ENCODE measurements at places on chromosomes 11 and 22.

DNA sequence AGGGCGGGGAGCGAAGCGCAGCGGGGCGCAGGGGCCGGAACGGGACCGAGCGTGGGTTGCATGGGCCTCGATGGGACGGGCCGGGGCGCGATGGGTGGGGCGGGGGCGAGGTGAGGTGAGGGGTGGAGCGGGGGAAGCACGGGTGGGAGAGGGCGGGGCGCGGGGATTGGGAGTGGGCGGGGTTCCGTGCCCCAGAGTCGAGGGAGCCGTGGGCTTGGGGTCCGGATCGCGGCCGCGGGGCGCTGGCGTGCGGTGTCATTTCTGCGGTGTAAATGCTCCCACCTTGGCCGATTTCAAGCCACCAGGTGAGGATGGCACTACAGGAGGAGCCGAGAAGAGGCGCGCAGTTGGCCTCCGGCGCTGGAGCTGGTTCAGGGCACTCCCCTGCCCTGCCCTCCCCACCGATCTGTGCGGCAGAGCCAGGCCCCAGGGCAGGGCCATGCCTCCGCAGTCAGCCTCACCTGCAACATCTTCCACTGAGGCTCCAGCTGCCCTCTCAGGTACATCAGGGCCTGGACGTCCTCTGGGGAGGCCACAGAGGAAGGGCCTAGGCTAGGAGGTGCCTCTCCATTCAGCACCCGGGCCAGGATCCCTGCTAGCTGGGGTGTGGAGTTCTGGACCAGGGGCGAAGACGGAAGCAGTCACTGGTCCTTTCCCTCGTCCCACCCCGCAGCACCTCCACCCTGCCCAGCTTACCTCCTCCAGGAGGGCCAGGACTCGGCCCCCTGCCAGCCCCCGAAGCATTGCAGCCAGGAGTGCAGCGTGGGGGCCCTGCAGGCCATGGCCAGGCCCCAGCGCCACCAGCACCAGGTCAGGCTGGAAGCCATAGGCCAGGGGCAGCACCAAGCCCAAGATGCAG is 620 bp upstream of the TUBGCP6 start:
- no peak for DNase-seq

DNA sequence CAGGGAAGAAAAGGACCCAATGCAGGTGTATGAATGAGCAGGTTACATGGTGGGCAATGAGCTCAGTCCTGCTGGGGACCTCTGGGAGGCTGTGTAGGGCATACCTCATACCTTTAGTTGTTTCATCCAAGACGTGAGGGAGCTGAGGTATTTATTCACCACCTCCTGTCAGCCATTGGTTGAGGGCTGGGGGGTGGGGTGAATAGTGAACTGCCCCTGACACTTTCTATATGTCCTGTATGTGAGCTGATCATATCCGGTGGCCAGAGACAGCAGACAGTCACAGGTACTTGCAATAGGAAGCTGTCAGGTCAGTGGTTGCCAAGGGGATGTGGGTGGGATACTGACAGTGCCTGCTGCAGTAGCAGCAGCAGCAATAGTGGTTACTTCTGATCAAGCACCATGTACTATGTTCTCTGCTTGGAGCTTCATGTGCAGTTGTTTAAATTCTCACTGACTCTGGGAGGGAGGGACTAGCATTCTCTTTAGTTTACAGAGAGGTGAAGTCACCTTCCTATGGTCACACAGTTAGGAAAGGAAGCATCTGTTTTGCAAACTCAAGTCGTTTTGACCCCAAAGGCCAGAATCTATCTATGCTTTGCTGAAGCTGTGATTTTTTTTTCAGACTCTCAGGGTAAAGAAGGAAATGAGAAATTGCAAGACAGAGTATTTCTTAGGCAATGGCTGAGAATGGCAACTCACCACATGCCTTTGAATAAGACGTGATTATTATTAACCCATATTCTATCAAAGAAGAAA is 54.0 kb downstream of the MIAT start:
- no peak for DNase-seq

DNA sequence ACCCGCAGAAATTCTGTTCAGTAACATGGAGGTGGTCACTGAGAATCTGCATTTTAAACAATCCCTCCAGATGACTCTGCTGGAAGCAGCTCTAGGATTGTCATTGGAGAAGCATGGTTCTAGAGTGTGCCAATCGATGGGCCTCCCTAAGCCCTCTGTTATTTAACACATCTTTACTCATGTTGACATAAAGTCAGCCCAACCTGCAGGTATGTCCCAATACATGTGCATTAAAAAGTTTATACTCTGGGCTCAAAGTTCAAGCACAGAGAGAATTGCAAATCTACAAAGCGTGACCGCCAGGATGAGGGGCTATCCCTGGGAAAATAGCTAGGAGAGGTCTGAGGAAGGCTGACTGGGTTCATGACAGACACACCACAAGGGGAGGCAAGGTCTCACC is 116.4 kb downstream of the KIRREL3 start:
- no peak for DNase-seq

DNA sequence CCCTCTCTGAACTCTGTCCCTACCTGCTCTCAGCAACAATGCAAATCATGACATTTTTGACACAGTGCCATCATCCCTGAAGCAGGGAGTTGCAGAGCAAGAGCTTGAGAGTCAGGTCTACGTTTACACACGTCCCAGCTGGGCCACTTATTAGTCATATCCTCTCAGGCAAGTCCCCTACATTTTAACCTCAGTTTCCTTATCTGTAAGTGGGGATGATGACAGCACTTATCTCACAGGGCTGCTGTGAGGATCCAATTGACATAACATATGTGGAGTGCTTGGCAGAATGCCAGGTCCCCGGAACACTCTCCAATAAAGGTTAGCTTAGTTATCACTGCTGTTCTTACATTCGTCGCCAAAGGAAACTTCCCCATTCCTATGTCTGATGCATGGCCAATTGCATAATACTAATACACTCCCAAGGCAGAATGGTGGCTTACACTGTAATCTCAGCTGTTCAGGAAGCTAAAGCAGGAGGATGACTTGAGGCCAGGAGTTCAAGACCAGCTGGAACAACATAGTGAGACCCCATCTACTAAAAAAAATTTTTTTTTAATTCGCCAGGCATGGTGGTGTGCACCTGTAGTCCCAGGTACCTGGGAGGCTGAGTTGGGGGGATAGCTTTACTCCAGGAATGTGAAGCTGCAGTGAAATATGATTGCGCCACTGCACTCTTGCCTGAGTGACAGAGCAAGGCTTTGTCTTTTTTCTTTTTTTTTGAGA is 16.6 kb downstream of the ASCC2 start:
- no peak for DNase-seq

DNA sequence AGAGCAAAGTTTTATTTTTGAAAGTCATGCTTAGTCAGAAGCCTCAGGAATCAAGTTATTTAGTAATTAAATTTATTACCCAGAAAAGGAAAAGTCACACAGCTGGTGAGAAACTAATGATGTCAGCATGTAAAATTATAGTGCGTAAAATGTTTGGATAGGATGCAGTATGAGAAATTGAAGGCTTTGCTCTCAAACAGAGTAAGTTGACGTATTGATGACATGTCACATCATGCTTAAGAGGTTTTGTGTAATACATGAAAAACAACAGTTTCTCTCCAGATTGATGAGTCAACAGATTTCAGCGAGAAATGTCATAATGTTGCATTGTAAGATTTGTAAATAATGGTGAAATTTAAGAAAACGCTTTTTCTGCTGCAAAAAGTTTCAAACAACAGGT is 769.8 kb downstream of the METTL15 start:
- no peak for DNase-seq

DNA sequence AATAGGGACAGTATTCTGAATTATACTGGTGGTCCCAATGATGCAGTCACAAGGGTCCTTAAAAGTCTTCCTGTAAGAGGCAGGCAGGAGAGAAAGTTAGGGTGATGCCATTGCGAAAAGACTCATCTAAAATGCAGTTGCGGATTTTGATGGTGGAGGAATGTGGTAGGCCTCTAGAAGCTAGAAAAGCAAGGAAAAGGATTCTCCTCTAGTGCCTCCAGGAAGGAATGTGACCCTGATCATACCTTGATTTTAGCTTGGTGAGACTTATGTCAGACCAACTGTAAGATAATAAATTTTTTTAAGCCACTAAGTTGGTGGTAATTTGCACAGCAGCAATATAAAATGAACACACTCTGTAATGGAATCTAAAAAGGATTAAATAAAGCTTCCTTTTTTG is 33.8 kb downstream of the CHORDC1 start:
- DNase-seq: no peak

DNA sequence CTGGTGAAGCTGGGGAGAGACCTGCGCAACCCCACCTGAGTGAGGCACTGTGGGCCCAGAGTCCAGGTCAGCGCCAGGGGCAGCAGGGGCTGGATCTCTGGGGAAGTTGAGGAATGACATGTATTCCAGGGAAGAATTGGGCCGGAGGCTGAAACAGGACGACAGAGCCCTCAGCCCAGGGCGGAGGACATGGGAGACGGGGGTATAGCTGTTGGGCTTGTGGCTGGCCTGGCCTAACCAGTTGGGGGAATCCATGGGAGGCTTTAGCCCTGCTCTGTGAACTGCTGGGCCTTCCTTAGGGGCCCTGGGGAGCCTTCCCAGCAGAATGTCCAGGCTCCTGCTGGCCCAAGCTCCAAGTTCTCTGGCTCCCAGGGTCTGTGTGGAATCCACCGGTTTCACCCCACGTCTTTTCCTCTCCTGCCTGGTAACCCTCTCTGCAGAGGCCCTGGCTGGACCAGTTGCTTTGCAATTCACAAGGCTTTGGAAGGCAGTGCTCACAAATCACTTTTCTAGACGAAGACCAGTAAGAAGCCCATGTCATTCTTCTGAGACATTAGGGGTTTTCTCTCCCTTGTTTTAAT is 50.4 kb upstream of the KCNQ1OT1 start:
- DNase-seq: no peak

- no peak for DNase-seq
These were observed 11.5 kb downstream of the RPL27A start for GRCh38 chr11:8694137-8694536.

DNA sequence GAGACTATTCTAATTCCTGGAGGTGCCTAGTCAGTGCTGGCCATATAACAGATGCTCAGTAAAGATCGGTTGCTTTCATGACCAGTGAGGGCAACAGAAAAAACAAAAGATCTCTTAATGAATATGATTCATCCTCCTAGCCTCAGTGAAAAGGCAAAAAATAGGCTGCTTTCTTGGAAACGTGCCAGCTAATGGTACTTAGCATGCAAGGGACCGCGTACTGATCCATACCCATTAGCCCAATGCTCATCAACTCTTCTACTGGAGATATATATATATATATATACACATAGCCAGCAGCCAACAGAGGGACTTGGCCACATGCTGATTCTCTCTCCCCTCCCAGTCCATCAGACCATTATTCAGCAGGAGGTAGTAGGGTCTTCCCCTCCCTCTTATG is 320.4 kb downstream of the KIRREL3 start:
- DNase-seq: no peak

DNA sequence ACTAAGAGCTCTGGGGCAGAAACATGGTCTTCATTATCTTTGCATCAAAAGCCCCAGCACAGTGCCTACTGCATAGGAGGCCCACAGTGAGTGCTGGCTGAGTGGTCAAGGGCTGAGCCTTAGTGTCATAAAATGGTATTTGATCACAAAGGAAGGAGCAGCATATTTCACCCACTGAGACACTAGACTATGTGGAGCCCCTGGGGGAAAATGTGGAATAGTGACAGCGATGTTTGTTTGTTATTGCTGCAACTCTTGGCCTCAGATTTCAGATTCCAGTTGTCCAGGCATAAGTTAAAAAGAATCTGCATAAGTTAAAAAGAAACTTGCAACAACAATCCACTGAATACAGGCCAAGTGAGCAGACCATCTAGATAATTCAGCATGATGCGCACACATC is 7.0 kb downstream of the KIRREL3 start:
- no peak for DNase-seq

DNA sequence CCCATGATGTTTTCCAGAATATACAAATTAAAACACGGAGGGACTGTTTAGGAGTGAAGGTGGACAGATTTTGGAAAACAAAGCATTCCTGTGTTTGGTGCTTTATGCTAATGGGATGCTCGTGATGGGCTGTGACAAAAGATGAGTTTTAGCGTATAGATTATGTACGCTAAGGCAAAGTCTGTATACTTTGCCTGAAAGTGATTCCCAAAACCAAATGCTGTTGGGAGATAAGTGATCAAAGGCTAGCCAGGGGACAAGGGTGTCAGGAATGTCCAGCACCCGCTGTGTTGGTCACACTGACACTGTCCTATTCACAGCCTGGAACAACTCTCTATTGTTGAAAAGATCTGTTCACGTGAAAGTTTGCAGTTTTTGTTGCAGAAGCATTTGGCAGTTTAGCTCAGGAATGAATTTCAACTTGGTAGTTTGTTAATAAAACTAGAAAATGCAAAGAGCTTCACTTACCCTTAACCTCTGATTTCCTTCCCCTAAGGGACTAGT is 1.5 kb downstream of the JAM3 start:
- DNase-seq: no peak

- DNase-seq: no peak
These were observed 39.8 kb downstream of the KCNJ1 start for GRCh38 chr11:128827191-128827893.

DNA sequence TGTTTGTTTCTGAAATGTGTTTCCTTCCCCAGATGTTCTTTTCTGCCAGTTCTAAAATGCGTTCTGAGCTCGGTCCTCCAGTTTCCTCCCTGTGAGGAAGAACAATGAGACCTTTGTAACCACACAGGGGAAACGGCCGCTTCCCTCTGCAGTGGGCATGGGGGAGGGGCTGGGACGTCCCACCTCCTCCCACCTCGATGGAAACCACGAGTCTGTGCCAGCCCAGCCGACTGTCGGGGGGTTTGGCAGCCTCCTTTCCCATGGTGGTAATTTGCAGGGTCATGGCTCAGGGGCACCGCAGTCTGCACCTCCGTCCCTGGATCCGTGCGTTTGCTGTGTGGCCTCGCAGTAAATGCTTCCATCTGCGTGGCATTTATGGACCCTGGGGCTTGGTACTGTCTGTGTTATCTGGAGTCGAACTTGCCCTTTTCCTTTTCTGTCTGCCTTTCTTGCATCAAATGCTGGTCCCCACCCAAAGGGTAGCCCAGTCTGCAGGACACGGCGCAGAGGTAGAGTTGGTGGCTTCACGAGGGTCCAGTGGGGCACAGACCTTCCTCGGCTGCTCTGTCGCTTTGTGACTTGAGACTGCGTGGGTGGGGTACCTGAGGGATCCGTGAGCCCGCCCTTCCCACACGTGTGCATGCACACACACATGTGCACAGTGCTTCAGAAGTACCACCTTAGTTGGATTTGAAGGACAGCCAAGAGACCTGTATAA is 16.1 kb downstream of the LRP5 start:
- DNase-seq: no peak

DNA sequence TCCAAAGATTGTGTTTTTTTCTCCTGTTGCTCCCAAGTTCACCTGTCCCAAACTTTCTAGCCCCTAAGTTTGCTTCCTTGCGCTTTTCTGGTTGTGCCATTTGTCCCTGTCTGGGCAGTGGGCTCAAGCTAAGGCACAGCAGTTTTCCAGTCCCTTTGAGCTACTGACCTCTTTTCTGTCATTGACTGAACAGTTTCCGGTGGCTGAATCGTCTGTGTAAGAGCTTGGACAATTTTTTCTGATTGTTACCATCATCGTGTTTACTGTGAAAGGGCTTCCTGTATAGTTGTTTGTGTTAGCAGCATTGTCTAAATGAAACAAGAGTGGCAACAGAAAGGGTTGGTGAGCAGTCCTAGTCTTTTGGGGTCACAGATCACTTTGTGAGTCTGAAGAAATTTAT is 49.8 kb downstream of the BMAL1 start:
- no peak for DNase-seq

- DNase-seq: no peak
These were observed 70.3 kb downstream of the TNRC6B start for GRCh38 chr22:40247976-40248375.

GRCh38 chr11:94678236-94678635 is 89.9 kb upstream of the AMOTL1 start:
- DNase-seq: no peak
